Amygdala (tissue), 56 donors: ENCODE measurements at places on chromosomes 7 and 10.

DNA sequence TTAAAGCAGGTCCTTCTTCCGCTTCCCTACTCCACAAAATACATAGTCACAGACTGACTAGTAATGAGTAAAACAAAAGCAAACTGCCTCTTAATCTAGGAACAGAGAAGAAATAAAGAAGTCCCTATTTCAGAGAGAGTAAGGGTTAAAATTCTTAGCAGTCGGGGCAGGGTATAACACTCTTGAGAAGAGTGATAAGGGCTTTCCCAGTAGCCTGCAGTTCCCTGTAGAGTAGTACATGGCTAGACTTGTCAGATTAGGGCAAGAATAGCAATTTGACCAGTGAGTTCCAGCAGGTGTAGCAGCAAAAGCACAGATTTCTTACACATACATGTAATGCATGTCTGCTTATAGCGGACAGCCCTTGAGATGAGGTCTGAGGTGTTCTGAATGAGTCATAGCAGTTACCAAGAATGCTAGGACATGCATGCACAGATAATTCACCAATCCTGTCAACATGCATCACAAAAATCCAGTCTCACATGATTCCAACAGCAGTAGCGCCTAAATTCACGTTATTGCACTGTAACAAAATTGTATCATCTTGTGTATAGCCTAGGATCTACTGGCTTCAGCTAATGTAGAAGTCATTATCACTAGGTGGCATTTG is 40.7 kb downstream of the BTRC start:
- no peak for DNase-seq

- DNase-seq: no peak
Measured at GRCh38 chr7:81802251-81802650, 32.4 kb upstream of the HGF start.

DNA sequence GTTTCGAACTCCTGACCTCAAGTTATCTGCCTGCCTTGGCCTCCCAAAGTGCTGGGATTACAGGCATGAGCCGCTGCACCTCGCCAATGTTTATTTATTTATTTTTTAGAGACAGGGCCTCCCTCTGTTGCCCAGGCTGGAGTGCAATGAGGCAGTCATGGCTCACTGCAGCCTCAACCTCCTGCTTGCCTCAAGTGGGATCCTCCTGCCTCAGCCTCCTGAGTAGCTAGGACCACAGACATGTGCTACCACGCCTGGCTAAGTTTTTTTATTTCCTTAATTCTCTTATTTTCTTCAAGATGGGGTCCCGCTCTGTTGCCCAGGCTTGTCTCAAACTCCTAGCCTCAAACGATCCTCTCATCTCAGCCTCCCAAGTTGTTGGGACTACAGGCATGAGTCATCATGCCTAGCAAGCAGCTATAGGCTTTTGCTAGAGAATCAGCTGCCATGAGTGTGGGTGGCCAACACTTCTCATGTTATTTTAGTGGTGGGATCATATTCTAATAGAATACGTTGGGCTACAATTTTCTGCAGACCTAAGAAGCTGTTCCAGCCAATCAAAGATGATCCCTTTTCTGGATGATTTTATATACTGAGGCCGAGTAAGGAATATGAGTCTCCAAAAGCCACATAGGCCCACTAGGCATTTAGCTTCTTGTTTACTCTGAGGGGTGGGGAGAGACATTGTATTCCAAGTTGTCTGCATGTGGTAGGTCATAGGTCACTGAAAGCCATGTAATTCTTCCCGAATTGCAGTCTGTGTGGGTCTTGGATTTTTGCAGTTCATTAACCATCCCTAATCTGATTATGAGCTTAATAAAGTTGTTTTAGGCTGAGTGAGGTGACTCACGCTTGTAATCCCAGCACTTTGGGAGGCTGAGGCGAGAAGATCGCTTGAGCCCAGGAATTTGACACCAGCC is 7.6 kb upstream of the TMEM248 start:
- DNase-seq: no peak

DNA sequence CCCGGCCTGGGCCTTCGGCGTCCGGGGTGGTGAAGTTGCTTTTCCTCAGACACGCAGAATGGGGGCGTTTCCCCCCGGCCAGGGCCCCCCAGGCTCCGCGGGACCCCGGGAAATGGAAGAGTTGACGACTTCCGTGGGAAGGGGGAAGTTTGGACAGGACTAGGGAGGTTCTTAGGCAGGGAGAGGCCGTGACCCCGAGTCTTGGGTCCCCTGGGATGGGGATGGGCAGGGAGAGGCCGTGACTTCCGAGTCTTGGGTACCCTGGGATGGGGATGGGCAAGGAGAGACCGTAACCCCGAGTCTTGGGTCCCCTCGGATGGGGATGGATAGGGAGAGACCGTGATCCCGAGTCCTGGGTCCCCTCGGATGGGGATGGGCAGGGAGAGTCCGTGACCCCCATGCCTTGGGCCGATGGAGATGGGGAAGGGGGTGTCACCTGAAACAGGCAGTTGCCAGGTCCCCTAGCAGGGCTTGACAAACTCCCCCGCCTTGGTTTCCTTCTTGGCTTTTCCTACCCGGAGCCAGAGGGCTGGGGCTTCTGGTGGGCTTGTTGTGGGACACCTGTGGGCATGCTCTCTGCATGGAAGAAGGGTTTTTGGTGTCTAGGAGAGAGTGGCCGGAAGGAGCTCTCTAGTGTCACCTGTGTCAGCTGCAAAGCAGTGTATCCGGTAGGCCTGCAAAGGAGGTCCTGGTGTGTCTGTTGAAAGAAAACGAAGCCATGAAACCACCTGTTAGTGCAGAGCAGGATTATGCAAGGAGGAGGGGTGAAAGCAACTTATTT is 1.1 kb downstream of the TRRAP start:
- DNase-seq: no peak

DNA sequence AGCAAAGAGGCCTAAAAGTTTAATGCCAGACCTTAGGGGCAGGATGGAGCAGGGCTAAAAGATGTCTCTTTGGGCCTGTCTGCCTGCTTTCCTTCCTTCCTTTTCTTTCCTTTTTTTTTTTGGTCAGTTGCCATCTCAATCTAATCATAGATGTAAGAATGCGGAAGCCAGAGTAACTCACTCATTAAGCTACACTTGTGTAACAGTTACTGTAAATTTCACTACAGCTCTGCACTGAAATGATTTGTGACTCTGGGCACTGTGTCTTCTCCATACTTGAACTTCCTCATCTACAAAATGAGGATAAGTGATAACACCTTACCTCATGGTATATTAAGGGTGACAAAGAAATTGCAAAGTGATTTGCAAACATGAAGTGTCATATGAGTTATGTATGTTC is 75.5 kb upstream of the AGK start:
- DNase-seq: no peak

GRCh38 chr7:2980401-2981102 is 63.1 kb downstream of the CARD11 start:
- no peak for DNase-seq

- DNase-seq: peak; percentile 24
Measured at GRCh38 chr7:16421333-16422102, at the start of gene CRPPA. CRPPA (minus strand) TSS chr7:16421538; CDS start chr7:16421322, 216 bp downstream.

- DNase-seq: no peak
Measured at GRCh38 chr7:40015790-40016296, 65.8 kb downstream of the CDK13 start.

DNA sequence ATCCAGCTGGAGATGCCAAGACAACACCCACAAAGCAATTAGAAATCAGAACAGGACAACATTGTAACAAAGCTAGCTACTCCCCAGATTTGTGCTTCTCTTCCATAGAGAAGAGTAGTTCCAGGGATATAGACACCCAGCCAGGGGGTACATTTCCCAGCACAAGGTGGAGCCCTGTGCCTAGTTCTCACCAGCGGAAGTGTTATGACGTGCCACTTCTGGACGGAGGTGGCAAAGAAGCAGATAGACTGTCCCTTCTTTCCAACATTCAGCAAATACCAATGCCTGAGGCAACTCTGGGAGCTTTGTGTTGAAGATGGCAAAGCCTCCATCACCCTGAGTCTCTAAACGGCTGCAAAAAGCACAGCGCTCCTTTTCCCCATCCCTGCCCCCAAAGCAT is 23.4 kb upstream of the GSAP start:
- no peak for DNase-seq

GRCh38 chr10:97547962-97548361 is 24.6 kb upstream of the ANKRD2 start:
- no peak for DNase-seq

DNA sequence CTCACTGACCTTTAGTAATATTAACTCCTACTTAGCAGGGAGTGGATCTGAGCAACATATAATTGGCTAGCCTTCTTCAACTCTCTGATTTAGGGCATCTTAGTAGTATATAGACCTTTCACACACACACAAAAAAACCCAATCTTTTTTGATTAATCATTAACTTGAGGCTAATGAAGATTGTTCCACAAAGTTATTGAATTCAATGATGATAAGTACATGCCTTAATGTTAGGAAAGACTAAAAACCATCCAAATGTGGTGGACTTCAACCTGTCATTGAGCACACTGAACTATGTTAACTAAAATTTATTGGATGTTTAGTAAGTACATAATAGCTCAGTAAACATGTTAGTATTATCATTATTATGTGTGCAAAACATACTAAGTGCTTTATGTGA is 179.4 kb upstream of the SLC25A13 start:
- no peak for DNase-seq

DNA sequence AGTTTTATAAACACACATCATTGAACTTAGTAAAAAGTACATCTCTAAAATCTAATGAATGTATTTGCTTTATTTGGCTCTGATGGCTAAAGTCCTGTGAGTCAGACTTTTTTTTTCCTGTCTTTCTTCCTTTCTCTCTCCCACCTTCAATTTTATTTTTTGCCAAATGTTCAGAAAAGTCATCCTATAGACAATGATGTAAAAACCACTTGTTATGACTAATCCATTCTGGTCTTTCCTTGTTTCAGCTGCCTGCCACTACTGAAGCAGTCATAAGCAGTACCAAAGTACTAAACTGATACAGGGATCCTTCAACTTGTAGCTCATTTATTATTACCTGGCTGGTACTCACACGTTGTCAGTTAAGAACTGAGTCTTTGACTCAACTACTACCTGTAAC is 23.9 kb downstream of the HECTD2 start:
- no peak for DNase-seq

DNA sequence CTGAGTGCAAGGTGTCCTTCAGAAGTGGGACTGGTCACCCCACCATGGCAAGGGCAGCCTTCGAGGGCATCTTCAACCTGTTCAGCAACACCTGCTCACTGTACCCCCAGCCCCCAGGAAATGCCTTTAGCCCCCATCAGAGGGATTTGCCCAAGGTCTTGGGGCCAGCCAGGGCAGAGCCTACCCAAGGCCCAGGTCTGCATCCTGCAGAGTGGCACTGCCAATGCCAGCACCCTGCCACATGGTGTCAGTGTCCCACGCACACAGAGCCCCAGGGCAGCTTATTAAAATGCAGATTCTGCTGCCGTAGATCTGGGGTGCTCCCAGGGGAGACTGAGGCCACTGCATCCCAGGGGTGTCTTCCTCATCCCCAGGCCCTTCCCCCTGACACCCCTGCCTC is 106.2 kb upstream of the KCTD7 start:
- no peak for DNase-seq

DNA sequence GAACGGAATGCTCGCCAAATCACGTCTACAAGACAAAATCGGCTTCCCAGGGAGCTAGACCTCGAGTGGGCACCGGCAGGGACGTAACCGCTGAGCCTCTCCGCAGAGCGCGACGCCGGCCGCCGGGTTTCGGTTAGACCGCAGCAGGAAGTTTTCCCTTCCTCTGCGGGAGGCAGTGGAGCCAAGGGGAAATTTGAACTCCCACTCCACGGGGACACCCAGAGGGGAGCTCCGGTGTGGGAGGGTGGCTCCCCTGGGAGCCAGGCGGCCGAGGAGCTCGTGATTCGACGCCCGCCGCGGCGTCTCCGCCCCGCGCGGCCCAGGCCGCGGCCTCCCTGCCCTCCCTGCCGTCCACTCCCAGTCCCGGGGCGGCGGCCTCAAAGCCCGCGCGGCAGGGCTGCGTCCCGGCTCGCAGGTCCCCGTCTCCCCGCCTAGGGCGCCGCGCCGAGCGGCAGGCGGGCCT is 426 bp downstream of the SYPL1 start:
- DNase-seq: no peak

- DNase-seq: no peak
Measured at GRCh38 chr7:12549106-12549505, 21.4 kb upstream of the SCIN start.

- no peak for DNase-seq
Measured at GRCh38 chr10:76071653-76072365, 640.4 kb downstream of the LRMDA start.

GRCh38 chr7:29329686-29330085 is 135.1 kb downstream of the CHN2 start:
- DNase-seq: no peak

DNA sequence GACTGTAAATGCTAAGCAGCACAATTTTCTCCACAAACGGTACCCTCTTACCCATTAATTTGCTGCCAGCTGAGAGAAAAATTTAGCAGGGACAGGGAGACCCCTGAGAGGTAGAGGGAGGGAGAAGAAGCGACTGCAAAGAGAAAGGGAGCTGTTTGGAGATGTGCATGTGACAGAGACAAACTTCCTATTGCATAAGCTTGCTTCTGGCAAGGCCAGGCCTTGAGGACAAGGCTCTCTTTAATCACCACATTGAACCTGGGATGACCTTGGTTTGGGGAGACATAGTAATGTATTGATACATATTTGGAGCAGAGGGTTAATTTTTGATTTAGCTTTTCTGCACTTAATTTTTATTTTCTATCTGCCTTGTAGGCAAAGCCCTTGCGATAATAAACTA is 31.1 kb upstream of the HIBADH start:
- DNase-seq: no peak

GRCh38 chr7:842431-843031 is 10.3 kb downstream of the SUN1 start:
- DNase-seq: no peak
